ENCODE measurements at places on chromosomes 13 and 19. TPM values are rescaled to one million over a fixed set of nuclear protein-coding genes. Genes with fewer than 3 reads are reported as not detected.

DNA sequence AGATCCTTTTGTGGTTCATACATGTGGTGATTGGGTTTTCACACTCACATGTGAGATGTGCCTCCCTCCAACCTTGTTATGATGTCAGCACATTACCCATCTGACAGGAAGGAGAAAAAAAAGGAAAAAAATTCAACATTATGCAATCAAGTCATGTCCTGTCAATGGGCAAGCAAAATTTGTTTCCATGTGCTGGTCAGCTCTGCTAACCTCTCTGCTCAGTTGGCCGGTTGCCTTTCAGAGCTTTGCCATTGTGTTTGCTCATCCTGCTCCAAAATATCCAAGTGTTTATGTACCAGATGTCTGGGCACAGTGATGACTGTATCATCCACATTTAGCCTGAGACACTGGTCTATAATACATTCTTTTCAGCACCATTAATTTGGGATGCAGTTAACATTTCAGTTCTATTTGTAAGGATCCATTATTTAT is 27.0 kb upstream of the METTL21C start:
- H3K27me3 ChIP-seq: no peaks in the 10 kb centered on the region
- H3K36me3 ChIP-seq: no peaks in the 10 kb centered on the region
- no peaks in the 10 kb centered on the region for H3K4me1 ChIP-seq
- DNase-seq: no peak
- H3K27ac ChIP-seq: no peak overlapping the region

- H3K4me1 ChIP-seq: peaks cover 94% of the 10 kb centered on the region
- DNase-seq: no peak
- H3K27me3 ChIP-seq: no peaks in the 10 kb centered on the region
- H3K27ac ChIP-seq: peak overlapping the region; percentile 89
- H3K36me3 ChIP-seq: no peaks in the 10 kb centered on the region
- H3K4me3 ChIP-seq: peak overlapping the region; percentile 45
These were observed 13.0 kb upstream of the SLC35E1 start for GRCh38 chr19:16585094-16585801.

NCR1 gene
- total RNA-seq: 9.6 TPM

GRCh38 chr19:57321751-57322150 is 1.5 kb downstream of the ZNF543 start:
- peaks cover 17% of the 10 kb centered on the region for H3K27me3 ChIP-seq
- H3K36me3 ChIP-seq: peaks cover 35% of the 10 kb centered on the region
- no peak overlapping the region for H3K27ac ChIP-seq

DNA sequence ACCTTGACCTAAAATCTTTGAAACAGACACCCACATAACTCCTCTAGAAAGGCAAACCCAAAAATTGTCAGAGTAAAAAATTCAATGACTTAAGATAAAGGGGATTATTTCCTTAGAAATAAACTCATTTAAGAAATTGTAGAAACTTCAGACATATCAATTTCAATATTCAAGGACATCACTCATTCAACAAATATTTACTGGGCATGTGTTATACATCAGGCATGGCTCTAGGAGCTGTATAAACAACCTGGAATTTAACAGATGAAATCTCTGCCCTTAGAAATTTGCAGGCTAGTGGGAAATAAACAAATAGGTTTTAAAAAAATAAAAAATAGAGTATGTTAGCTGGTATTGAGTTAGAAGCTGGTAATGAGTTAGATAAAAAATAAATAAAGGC is 84.0 kb upstream of the LSM14A start:
- H3K27ac ChIP-seq: peak overlapping the region; percentile 29
- no peaks in the 10 kb centered on the region for H3K4me1 ChIP-seq
- no peak overlapping the region for H3K4me3 ChIP-seq
- no peaks in the 10 kb centered on the region for H3K27me3 ChIP-seq
- no peak for DNase-seq

Measured in spleen (tissue), 13 donors.